Stimulated activated CD4-positive, alpha-beta T cell treated with anti-CD3 and anti-CD28 coated beads, TNF-alpha, amount 100 ng/mL, for 1 hour (primary cell): ENCODE measurements at places on chromosomes 5 and 9.

DNA sequence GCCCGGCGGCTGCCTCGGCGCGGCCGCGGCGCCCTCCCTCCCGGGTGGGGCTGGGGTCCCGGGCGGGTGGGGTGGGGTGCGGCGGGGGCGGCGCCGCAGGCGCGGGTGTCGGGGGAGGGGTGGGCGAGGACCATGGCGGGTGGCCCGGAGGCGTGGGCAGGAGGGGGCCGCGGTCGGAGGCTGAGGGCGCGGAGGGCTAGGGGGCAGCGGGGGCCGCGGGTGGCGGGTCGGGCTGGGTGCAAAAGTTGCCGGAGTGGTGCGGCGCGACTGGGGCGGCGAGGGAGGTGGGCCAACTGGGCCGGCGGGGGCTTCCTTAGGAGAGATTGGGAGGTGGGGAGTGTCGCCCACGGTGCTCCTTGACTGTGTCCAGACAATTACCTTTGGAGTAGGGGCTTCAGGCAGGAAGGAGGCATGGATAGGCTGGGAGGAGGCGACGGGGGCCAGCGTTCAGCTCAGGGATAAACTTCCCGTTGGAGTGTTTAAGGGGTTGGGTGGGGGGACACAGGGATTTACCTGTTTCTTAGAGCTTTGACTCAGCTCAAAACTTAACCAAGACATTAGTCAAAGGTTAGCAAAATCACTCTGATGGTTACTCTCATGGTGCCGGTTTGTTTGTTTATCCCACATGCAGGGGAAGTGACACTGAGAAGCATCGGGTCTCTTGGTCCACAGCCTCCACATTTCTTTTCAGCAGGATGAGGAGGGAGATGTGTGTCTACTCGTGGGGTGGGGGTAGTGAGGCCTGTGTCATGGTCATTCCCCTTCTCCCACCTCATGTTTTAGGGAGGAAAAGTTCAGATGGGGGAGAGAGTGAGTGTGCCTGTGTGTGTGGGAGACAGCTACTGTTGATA, 859 bp downstream of the CSNK1G3 start:
- DNase-seq, result peak; percentile 16

DNA sequence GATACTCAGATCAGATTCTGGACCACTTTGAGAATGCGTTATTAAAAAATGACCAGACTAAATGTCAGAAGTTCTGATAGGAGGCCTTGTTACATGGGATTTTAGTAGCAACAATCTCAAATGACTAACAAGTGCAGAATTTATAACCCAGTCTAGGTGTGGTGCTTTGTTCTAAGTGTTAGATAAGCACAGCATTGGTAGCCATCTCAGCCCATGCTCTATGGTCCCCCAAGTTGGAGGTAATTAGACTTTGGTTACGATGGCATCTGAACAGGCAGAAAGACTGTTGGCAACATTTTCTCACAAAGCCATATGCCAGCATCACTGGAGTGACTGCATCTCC, 140.4 kb upstream of the RPS23 start:
- DNase-seq, result no peak

- DNase-seq, result no peak
These were observed 40.5 kb upstream of the IFNK start for GRCh38 chr9:27483576-27483975.

DNA sequence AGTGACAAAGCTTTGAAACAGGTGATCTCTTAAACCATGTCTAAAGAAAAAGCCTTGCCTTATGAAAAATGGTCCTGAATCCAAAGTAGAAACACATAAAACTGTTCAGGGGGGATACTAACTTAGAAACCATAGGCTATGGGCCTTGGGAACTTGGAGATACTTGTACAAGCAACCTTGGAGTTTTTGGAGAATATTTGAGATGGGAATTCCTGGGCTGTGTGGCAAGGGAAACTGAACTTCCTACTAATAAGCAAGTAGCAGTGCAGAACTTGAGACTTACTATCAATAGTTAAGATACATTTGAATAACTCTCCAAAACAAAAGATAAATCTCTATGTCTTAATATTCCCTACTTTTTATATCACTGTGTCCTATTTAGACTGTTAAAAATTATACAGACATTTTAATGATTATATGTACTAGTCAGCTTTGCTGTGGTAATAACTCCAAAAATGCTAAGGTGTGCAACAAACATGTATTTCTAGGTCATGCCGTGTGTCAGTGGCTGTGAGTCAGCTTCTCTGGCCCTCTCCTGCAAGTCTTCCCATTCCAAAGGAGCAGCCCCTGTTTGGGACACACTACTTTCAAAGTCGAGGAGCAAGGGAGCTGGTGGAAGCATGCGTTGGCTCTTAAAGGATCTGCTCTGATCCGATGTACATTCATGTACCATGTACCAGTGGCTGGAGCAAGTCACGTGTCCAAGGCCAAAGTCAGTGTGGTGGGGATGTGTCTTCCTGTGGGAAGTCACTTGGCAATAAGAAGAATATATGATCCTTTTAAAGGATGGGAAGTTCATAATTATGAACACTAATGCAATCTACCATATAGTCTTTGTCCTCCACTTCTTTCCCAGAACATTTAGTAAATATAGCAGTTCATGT, 39.6 kb downstream of the SNX30 start:
- no peak for DNase-seq

DNA sequence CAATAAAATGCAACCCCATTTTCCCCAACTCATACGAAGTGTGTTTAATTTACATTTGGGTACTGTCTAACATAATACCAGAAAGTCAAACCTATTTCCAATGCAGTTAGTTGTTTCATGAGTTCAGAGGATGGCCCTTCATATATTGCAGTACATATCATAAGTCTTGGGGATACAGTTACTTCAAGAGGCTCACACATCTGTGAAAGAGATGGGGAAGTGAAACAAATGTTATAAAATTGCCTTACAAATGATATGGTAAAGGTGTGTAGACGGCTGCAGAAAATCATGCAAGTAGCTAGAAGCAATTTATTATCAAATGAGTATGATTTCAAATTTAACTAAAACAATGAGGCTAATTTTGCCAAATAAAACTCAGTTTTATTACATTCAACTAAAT, 219.0 kb upstream of the CDH12 start:
- no peak for DNase-seq

DNA sequence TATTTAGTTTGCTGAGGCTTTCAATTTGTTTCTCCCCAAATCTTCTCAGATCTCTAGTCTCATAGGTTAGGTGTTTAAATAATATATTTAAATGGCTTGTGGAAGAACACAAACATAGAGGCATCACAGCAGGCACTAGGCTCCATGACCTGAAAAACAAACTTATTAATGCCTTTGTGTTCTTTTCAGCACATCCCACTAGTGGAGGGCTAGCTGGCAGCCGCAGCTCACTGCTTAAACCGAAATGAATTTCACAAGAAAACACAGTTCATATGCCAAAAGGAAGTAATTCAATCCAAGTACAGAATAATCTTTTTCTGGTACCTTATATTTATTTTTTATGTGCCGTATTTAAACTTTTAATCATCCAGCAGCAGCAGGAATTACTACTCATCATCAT, 382.5 kb downstream of the PLK2 start:
- no peak for DNase-seq

DNA sequence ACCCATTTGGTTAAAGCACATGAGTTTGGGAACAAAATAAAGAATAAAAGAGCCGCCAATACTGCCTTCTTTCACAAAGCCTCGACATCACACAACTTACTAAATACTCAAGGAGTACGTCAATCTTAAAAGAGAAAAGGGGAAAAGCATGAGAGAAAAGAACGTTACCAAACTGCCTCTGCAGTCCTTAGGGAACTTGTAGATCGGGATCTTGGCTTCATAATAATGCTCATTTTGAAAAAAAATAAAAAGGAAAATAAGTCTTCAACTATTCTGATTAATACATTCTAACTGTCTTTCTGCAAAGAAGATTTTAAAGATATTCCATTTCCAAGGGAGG, 618.4 kb downstream of the PDE4D start:
- no peak for DNase-seq

- DNase-seq, result no peak
These were observed 6.6 kb downstream of the PCBD2 start for GRCh38 chr5:134911285-134912206.

- DNase-seq, result no peak
These were observed 55.7 kb upstream of the DPYSL3 start for GRCh38 chr5:147565524-147565923.

DNA sequence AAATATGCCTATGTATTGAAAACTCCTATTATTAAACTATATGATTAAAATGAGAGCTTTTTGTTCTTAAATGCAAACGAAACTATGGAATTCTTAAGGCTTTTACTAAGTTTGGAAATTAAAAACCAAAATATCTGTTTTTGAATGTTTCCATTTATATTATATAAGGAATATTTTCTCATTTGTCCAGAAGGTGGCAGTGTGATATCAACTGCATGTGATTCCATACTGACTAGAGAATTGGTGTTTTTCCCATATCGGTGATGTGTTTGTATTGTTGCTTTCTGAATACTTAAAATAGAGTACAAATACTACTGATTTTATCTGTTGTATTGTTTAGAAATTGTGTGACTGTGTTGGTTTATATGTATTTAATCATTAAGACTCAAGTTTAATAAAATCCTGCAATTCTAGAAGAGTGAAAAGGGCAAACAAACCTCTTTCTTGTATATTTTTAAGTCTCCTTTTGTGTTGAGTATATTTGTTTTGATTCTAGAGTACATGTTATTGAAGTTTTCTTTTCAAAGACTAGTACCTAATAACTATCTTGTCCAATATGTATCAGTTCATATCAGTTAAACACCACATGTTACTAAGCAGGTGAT, 320.8 kb downstream of the CCDC171 start:
- no peak for DNase-seq

GRCh38 chr9:6779417-6780241, 21.9 kb downstream of the KDM4C start:
- DNase-seq, result no peak

DNA sequence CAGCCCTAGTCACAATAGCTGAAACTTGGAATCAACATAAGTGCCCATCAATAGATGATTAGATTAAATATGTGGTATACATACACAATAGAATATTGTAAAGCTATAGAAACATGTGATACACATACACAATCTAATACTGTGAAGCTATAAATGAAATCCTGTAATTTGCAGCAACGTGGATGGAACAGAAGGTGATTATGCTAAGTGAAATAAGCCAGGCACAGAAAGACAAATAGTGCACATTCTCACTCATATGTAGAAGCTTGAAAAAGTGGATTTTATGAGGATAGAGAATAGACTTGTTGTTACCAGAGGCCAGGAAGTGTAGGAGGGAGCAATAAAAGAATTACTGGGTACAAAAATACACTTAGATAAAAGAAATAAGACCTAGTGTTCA, 181.5 kb upstream of the TYRP1 start:
- no peak for DNase-seq

DNA sequence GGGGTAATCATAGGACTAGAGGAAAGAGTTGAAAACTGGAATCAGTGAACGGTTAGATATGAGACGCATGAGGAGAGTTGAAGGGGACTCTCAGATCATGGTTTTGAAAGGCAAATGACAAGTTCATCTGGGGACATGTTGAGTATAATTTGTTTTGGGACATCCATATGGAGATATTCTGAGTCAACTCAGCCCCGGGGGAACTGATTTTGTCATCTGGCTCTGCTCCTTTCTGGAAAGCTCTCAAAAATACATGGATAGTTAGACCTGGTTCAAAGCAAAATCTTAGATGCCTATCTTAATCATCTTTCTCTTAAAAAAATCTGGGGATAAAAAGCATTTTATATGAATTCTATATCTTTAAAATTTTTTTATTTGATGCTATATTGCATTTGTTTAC, 161.2 kb downstream of the SNX18 start:
- DNase-seq, result no peak

DNA sequence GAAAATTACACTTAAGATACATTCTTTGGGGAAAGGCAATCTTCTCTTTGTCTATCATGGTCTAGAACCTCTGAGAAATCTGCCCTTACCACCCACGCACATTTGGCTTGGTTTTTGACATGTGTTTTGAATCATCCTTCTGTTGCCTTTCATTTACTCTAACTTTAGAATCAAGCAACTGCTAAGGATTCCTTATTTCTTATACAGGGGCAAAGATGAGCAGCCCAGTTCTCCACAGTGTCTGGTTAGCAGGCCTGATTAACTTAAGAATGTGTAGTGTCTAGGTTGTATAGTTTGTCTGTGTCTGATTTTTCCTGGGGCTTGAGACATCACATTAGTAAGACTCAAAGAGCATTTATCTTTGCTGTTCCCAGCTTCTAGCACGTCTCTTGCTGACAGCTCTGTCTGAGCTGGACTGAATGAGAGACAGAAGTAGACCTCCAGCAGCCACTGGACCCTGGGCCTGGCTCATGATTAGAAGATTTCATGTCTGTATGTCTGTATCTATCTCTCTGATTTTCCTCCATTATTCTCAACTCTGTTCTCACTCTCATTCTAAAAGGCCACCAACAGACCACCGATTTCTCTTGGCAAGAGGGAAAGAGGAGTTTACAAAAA, 31.8 kb upstream of the PCA3 start:
- DNase-seq, result no peak

DNA sequence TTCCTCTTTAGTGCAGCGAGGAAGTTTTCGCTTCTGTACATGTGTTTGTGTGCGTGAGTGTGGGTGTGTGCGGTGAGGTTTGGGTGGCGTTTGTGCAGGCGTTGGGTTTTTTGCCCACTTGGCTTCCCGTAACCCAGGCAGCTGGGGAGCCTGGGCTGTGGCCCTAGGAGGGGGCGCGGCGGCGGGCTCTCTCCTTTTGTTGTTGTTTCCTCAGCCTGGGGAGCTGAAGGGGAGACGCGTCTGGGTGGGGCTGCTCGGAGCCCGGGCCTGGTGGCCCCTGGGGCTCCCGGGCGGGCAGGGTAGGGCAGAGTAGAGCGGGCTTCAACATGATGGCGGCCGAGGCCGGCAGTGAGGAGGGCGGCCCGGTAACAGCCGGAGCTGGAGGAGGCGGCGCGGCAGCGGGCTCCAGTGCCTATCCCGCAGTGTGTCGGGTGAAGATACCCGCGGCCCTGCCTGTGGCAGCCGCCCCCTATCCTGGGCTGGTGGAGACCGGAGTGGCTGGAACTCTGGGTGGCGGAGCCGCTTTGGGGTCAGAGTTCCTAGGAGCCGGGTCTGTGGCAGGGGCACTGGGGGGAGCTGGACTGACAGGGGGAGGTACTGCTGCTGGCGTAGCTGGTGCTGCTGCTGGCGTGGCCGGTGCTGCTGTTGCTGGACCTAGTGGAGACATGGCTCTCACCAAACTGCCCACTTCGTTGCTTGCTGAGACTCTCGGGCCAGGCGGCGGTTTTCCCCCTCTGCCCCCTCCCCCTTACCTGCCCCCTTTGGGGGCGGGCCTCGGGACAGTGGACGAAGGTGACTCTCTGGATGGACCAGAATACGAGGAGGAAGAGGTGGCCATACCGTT, 665 bp downstream of the RASA1 start:
- DNase-seq, result peak; percentile 42

GRCh38 chr5:76422227-76422626, 19.1 kb downstream of the IQGAP2 start:
- DNase-seq, result no peak

GRCh38 chr5:75885849-75886596, 168.8 kb upstream of the POC5 start:
- no peak for DNase-seq

- no peak for DNase-seq
These were observed 146.6 kb upstream of the SLC24A2 start for GRCh38 chr9:19935422-19935821.

DNA sequence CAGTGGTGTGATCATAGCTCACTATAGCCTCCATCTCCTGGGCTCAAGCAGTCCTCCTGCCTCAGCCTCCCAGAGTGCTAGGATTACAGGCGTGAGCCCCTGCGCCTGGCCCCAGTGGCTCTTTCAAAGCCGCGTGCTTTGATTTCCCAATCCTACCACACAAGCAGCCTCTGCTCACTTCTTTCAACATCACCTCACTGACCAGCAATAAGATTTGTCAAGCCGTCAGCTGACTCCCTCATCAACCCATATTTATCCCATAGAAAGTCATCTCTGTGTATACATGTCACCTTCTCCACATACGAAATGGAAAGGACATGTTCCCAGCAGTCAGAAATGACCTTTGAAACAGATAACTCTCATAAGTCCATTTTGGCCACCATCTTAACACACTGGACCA, 26.0 kb downstream of the SLC31A2 start:
- no peak for DNase-seq
